ENCODE measurements at places on chromosomes 6 and 20. TPM values are rescaled to one million over a fixed set of nuclear protein-coding genes. Genes with fewer than 3 reads are reported as not detected.

Gene GHRH
- not detected for total RNA-seq

Gene KIAA1755
- total RNA-seq: not detected

Gene SLA2
- 68.9 TPM for total RNA-seq

Gene CST2
- not detected for total RNA-seq

Gene PDE10A
- not detected for total RNA-seq

Gene VWA7
- 4.9 TPM for total RNA-seq

Gene WFDC8
- total RNA-seq: not detected

Gene OR12D2
- not detected for total RNA-seq

Gene C20orf202
- 0.11 TPM for total RNA-seq

Gene PRSS35
- not detected for total RNA-seq

Gene ENPP4
- total RNA-seq: 4.9 TPM

Gene SMOC2
- total RNA-seq: not detected

Gene CST1
- not detected for total RNA-seq

Gene MTO1
- total RNA-seq: 48.0 TPM

Gene SLC35D3
- total RNA-seq: not detected

Gene TGM3
- not detected for total RNA-seq

Gene RBM24
- total RNA-seq: not detected

Gene ADAM33
- not detected for total RNA-seq

Gene TRIM31
- not detected for total RNA-seq

Gene TMEM74B
- total RNA-seq: 0.09 TPM

Gene DNAAF9
- total RNA-seq: 3.4 TPM

Gene CASS4
- total RNA-seq: 5.5 TPM

Gene MMP24OS
- total RNA-seq: 29.4 TPM

Gene MUC21
- total RNA-seq: not detected

Gene SPATS1
- total RNA-seq: not detected

Gene RNF39
- total RNA-seq: not detected

Gene SAMD5
- not detected for total RNA-seq

Gene NEURL2
- 1.4 TPM for total RNA-seq

Gene CENPQ
- total RNA-seq: 14.3 TPM

Gene GID8
- 34.9 TPM for total RNA-seq

Gene EYS
- not detected for total RNA-seq

Gene SMLR1
- total RNA-seq: not detected

Gene AVP
- not detected for total RNA-seq

Gene SLC2A10
- not detected for total RNA-seq

Gene C6orf58
- not detected for total RNA-seq

Gene ZFP57
- total RNA-seq: 2.3 TPM

Gene ZBTB9
- 9.8 TPM for total RNA-seq

Gene MICB
- 54.9 TPM for total RNA-seq

Gene BACH2
- 35.2 TPM for total RNA-seq

Gene FKBP5
- 83.2 TPM for total RNA-seq

Gene EPB41L1
- not detected for total RNA-seq

Gene LTA
- 30.0 TPM for total RNA-seq

Gene SNTA1
- total RNA-seq: 2.6 TPM

Gene GRIK2
- total RNA-seq: not detected

Gene NPEPL1
- total RNA-seq: 26.0 TPM

Gene RGS17
- total RNA-seq: not detected

Gene NKX2-2
- total RNA-seq: not detected

Gene RAB44
- 0.07 TPM for total RNA-seq

Gene SIRPB2
- not detected for total RNA-seq

Gene GFRAL
- not detected for total RNA-seq

Gene SEC63
- total RNA-seq: 84.3 TPM

Gene STAU1
- 48.6 TPM for total RNA-seq

Gene SLC32A1
- total RNA-seq: not detected

Gene SGK1
- 15.6 TPM for total RNA-seq

Data from T-helper 2 cell treated with Interferon-gamma antibody and Interleukin-4, amounts not matched to agents 100 ng/mL and 5 ng/mL, for 36 hours (primary cell).